Anterior cingulate cortex (tissue), 58 donors: ENCODE measurements at places on chromosomes 4 and X.

GRCh38 chr4:15832523-15833451, 54.7 kb downstream of the CD38 start:
- DNase-seq = no peak

- no peak for DNase-seq
Observed at GRCh38 chr4:63618883-63619718, 790.1 kb downstream of the TECRL start.

GRCh38 chr4:154313004-154313585, 178.5 kb downstream of the DCHS2 start:
- no peak for DNase-seq

DNA sequence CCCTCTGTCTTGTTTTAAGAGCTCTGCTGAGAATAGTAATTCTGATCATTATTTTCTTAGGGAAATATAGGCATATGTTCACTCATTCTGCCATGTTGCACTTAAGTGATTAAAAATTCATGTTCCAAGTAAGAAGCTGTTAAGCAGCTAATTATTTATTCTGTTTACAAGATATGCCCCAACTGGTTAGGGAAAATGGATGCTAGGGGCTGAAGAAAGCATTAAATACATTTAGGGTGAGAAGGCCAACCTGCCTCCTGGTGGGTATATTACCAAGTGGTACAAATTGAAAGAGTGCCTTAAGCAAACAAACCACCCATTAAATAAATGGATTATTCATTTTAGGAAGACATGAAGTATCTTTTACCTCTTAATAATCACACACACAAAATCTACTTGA, 392.6 kb upstream of the EPHA5 start:
- no peak for DNase-seq

GRCh38 chr4:78691971-78692821, 84.0 kb upstream of the BMP2K start:
- DNase-seq = no peak

GRCh38 chr4:153531000-153531358, 64.8 kb downstream of the TMEM131L start:
- no peak for DNase-seq

- no peak for DNase-seq
Observed at GRCh38 chr4:88097781-88098180, 60.7 kb downstream of the ABCG2 start.

GRCh38 chrX:39956803-39957394, 140.9 kb downstream of the BCOR start:
- no peak for DNase-seq

DNA sequence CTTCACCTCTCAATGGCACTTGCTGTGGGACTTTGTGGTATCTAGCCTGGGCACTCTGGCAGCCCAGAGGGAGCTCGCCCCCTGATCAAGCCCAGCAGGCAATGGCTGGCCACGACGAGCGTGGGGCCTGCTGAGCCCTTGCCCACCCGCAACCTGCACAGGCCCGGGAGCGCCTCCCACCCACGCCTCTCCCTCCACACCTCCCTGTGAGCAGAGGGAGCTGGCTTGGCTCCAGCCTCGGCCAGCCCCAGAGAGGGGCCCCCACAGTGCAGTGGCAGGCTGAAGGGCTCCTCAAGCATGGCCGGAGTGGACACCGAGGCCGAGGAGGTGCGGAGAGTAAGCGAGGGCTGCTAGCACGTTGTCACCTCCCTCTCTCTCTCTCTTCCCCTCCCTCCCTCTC, 595.8 kb downstream of the TRIML1 start:
- no peak for DNase-seq

GRCh38 chrX:2500803-2501558, at the start of the genes DHRSX and ZBED1:
DHRSX (minus strand) TSS chrX:2500976; CDS start chrX:2500925, 51 bp downstream.
ZBED1 (minus strand) TSS chrX:2500976; CDS start chrX:2490719, 10,257 bp downstream.
- no peak for DNase-seq

- no peak for DNase-seq
Observed at GRCh38 chr4:14816623-14817261, 185.5 kb upstream of the CPEB2 start.

- no peak for DNase-seq
Observed at GRCh38 chr4:97762115-97762512, 381.2 kb downstream of the STPG2 start.

GRCh38 chr4:122781486-122781885, 45.1 kb upstream of the FGF2 start:
- DNase-seq = no peak

- DNase-seq = no peak
Observed at GRCh38 chr4:100938698-100939097, 408.6 kb downstream of the PPP3CA start.

GRCh38 chr4:6349896-6350603, 80.4 kb downstream of the WFS1 start:
- no peak for DNase-seq

DNA sequence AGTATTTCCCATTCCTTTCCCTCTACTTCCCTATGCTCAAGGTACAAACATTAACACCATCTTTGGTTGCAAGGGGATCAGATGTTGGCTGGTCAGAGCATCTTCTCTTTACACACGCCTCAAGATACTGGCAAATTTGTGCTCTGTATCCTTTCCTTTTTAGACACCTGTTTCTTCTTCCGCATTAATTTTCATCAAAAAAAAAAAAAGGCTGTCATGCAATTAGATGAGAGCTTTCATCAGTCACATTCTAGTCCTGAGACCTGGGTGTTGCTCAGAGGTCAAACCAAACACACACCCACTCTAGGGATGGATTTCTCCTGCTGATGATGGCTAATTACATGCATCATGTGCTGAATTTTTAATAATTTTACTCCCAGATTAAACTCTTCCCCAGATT, 2.0 kb downstream of the RELL1 start:
- DNase-seq = no peak

DNA sequence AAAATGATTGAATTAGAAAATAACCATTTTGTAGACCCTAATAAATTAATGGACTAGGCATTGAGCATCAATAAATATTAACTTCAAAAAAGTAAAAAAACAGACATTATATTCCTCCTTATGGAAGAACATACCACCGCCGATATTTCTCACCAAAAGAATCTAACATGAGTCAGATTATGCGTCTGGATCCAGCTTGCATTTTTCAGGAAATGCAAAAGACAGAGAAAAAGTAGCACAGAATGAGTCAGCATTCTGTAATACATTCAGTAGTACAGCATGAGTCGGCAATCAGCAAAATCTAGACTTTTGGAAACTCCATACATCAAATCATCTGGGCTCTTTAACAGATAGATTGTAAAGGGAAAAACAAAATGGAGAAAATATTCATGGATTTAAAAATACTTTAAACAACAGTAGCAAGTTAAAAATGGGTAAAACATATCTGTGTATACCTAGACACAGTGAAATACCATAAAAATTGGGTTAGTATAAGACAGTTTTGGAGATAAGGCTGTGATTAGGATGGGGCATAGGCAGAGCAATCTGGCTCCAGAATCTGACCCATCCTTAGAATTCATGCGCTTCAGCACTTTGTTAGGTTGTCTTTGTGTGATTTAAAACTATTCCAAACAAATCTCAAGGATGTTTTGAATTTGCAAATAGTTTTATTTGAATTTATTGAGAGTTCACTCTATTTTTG, 633.0 kb upstream of the FAM241A start:
- DNase-seq = no peak

GRCh38 chr4:98822144-98822543, 106.8 kb downstream of the EIF4E start:
- no peak for DNase-seq

- no peak for DNase-seq
Observed at GRCh38 chr4:152115118-152115517, 354.3 kb upstream of the GATB start.

- no peak for DNase-seq
Observed at GRCh38 chr4:16026160-16026761, 57.6 kb downstream of the PROM1 start.

- DNase-seq = no peak
Observed at GRCh38 chrX:40120838-40121580, 23.3 kb upstream of the BCOR start.

DNA sequence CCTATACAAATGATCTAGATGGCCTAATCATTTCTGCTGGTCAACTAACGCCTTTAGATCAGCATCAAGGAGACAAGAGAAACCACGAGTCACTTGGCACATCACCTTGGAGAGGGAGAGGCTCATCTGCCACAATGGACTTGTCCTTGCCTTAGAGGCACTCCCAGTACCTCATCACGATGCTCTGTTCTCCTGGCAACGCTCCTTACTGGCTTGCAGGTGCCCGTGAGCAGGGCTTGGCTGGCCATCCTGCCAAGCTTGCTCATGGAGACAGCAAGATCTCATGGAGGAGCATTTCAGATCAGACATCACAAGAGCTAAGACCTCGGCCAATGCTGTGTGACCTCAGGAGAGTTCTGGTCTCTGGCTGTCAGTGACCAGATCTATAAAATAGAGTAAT, 2.7 kb upstream of the SMIM20 start:
- DNase-seq = no peak

- no peak for DNase-seq
Observed at GRCh38 chr4:52110171-52110570, 59.1 kb downstream of the SPATA18 start.

- no peak for DNase-seq
Observed at GRCh38 chr4:12770351-12770750, 713.8 kb downstream of the RAB28 start.

DNA sequence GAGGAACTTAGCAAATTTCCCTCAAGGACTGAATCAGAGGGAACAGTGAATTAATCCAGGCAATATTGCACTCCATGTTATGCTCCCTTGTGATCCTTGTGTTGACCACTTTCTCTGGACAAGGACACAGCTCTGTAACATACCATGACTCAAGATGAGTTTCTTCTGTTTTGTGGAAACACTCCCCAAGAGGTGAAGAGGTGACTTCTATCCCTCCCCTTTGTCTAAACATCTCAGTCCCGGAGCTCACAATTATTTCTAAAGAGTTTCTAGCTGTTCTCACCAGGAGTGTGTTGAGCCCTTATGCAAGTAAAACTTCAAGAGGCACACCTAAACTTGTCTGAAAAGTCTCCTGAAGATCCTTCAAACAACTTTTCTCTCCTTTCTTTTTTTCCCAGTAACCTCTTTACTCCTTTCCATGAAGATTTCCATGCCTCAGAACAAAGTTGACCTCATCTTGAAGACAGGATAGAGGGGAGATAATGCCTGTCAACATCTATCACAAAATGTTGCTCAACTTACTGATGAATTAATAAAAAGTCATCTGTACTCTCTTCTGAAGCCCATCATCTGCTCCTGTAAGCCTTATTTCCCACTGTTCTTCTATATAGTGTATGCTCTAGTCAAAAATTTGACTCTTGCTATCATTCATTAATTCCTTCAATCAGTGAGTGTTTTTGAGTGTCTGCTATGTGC, 429.1 kb downstream of the SPRY1 start:
- DNase-seq = no peak
